ENCODE measurements at places on chromosomes 16 and 17. TPM values are rescaled to one million over a fixed set of nuclear protein-coding genes. Genes with fewer than 3 reads are reported as not detected.

The TBC1D3 gene
- not detected for total RNA-seq

- H3K27ac ChIP-seq = no peak overlapping the region
- H3K4me3 ChIP-seq = no peak overlapping the region
- H3K36me3 ChIP-seq = no peaks in the 10 kb centered on the region
- H3K27me3 ChIP-seq = no peaks in the 10 kb centered on the region
- H3K4me1 ChIP-seq = peaks cover 4% of the 10 kb centered on the region
Observed at GRCh38 chr17:15490634-15491261, 23.3 kb upstream of the CDRT4 start.

DNA sequence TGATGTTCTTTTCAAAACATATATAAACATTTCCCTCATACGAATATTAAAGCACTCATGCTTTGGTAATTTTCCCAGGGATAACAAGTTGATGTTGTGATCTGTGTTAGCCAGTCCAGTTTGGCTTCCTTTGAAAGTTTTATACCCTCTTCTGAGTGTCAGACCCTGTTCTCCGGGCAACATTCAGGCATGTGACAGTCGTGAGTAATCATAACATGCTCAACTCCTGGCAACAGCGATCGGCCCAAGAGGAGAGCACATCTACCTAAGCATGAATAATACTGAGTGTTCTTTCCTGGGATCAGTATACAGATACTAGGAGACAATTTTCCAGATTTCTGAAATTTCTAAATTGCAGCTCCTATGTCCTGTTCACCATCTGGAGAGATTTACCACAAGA lies 1086.4 kb downstream of the CDH8 start:
- H3K4me3 ChIP-seq = no peak overlapping the region
- no peak for DNase-seq

The NUFIP2 gene
- total RNA-seq = 49.5 TPM

The KRT31 gene
- not detected for total RNA-seq

DNA sequence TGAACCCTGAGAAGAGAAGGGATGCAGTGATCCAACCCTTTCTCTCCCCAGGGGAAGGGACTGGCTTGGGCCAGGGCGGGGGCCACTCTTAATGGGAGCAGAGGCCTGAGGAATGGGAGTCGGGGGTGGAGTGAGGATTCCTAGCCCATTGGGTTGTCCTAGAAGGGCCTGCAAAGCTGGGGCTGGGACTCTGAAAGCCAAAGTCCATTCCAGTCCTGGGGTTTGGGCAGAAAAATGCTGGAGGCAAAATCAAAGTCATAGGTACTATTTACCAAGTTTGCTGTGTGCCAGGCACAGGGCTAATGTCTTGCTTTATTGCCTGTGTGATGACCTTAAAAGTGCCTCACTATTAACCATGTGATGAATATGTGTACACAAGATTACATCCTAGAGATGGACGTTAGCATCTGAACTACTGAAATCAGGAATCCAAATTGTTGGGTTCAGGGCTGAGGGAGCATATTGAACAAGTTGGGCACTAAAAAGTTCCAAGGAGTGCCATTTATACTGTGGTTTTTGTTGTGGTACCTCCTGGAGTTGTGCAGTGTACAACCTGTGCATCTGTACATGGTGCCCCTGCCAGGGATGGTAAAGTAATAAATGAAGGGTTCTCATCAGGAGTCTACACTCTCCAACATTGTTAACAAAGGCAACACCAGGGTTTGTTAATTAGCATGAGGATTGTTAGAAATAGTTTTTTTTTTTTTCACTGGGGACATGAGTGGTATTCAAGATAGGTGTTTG lies 84.4 kb upstream of the NKD1 start:
- no peak overlapping the region for H3K4me3 ChIP-seq
- DNase-seq = no peak
- peaks cover 15% of the 10 kb centered on the region for H3K27me3 ChIP-seq
- peaks cover 5% of the 10 kb centered on the region for H3K4me1 ChIP-seq

GRCh38 chr16:57519796-57520360 lies 16.5 kb downstream of the CCDC102A start:
- H3K4me3 ChIP-seq = no peak overlapping the region
- no peaks in the 10 kb centered on the region for H3K27me3 ChIP-seq
- DNase-seq = peak; percentile 90
- peaks cover 4% of the 10 kb centered on the region for H3K4me1 ChIP-seq
- peak overlapping the region; percentile 47 for H3K27ac ChIP-seq

DNA sequence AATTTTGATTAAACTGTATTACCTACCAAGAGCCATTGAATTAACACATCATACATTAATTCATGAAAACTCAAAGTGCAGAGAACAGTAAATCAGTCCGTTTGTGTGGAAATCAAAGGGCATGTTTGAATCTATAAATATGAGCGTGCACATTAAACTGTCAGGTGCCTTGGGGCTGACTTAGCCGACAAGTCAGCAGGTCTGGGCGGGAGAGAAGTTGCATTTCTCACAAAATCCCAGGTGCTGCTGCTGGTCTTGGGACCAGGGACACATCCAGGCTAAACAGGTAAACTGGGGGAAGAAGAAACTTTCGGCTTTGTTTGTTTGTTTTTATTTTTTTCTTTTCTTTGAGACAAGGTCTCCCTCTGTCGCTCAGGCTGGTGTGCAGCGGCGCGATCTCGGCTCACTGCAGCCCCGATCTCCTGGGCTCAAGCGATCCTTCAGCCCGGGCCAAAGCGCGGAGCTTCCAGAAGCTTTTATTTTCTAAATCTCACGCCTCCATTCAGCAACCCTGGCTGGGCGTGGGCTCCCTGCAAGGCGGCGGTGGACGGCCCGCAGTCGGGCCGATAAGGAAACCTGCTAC lies 213.9 kb downstream of the MRTFB start:
- no peaks in the 10 kb centered on the region for H3K27me3 ChIP-seq
- no peaks in the 10 kb centered on the region for H3K36me3 ChIP-seq
- peak overlapping the region; percentile 77 for H3K4me3 ChIP-seq

The TEN1 gene
- 11.7 TPM for total RNA-seq

- no peak for DNase-seq
- H3K36me3 ChIP-seq = no peaks in the 10 kb centered on the region
- no peaks in the 10 kb centered on the region for H3K4me1 ChIP-seq
- H3K27me3 ChIP-seq = no peaks in the 10 kb centered on the region
- no peak overlapping the region for H3K27ac ChIP-seq
- H3K4me3 ChIP-seq = no peak overlapping the region
Observed at GRCh38 chr17:77312786-77313599, 172.2 kb downstream of the SEC14L1 start.

DNA sequence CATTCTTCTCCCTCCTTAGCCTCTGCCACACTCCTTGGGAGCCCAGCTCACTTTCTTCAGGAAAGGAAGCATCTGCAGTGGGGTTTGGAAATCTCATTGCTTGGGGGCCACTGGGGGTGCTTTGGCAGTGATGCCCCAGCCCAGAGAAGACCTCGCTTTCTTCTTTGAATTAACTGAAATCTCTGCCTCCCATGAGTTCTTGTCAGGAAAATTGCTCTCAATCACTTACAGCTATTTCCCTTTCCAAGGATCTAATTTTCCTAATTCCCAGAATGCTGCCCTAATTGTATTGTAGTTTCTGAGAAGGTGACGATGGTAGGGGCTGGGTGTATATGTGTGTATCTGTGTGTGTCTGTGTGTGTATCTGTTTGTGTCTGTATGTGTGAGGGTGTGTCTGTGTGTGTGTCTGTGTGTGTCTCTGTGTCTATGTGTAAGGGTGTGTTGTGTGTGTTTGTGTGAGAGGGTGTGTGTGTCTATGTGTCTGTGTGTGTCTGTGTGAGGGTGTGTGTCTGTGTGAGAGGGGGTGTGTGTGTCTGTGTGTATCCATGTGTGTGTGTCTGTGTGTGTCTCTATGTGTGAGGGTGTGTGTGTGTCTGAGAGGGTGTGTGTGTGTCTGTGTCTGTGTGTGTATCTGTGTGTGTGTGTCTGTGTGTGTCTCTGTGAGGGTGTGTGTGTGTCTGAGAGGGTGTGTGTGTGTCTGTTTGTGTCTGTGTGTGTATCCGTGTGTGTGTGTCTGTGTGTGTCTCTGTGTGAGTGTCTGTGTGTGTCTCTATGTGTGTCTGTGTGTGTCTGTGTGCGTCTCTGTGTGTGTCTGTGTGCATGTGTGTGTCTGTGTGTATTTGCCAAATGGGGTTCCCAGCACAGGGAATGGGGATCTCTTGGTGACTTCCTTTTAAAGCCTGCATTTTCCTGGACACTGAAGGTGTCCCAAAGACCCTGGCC lies 83.5 kb upstream of the DNAJA2 start:
- H3K27me3 ChIP-seq = peaks cover 2% of the 10 kb centered on the region
- no peaks in the 10 kb centered on the region for H3K36me3 ChIP-seq
- no peak overlapping the region for H3K4me3 ChIP-seq
- DNase-seq = no peak
- H3K27ac ChIP-seq = no peak overlapping the region
- no peaks in the 10 kb centered on the region for H3K4me1 ChIP-seq

- H3K36me3 ChIP-seq = no peaks in the 10 kb centered on the region
- no peak for DNase-seq
- no peak overlapping the region for H3K4me3 ChIP-seq
- H3K4me1 ChIP-seq = no peaks in the 10 kb centered on the region
- no peak overlapping the region for H3K27ac ChIP-seq
Observed at GRCh38 chr17:82674656-82675475, 23.6 kb downstream of the RAB40B start.

DNA sequence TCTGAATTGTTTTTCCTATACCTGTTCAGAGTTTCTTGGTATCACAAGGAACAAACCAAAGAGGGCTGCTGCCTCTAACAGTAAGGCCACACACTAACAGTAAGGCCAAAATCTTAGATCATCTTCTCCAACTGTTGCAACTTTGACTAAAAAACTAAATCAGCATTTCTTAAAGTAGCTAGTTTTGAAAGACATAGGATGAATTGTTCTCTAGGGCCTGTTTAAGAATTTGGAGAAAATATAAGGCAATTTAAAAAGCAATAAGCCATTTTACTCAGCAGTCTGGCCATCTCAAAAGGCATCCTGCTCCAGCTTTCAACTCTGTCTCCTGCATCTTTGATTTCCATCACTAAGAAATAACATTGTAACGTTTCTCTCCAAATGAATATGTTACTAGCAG lies 105.0 kb upstream of the MON1B start:
- H3K27me3 ChIP-seq = no peaks in the 10 kb centered on the region
- no peak for DNase-seq
- H3K4me3 ChIP-seq = no peak overlapping the region

DNA sequence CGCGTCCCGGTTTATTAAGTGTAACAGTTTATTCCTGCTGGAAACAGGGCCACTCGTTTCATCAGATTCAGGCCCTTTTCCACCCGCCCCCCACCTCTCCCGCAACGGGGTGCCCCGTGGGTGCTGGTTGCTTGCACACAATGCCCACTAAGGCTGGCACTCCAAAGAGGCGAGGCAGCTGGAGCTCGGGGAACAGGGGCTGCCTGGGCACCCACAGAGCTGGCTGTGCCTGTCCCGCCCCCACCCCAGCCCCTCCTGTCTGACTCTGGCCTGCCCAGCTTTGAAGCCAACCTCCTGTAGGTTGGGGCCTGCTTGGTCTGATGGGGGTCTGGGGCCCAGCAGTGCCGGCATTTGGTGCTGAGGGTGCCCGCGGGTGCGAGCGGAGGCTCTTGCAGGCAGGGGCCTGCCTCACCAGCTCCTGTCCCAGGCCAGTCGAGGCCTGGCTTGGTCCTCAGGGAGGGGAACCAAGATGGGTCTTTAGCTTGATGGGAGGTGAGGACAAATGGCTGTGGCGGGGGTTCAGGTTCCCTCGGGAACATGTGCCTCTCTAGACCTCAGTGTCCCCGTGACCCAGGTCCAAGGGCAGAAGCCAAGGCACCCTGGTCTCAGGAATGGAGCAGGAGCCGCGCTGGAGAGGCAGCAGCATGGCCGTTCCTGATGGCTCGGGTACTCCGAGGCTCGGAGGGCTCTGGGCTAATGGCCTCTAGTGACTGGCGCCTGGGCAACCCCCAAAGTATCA lies 20.1 kb downstream of the MYBBP1A start:
- no peak overlapping the region for H3K27ac ChIP-seq
- peaks cover 3% of the 10 kb centered on the region for H3K36me3 ChIP-seq
- DNase-seq = no peak
- H3K27me3 ChIP-seq = peaks cover 1% of the 10 kb centered on the region

DNA sequence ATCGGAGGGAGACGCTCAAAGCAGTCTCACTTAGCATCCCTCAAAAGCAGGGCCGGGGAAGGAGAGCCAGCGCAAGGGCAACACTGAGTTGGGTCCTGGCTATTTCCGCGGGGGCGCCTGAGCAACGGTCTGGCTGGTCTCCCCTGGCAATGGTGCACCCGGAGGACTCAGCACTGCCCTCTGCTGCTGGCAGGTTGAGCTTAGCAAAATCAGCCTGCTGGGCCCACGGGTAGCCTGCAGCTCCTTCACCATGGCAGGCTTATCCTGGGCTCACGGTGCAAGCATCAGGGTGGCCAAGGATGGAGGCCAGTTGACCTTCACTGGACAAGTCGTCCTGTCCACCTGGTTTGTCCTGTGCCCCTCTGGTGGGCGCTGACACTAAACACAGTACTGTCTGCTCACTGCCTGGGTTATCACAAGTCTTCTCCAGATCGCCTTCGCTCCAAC lies 14.4 kb upstream of the ALDH3A1 start:
- H3K27me3 ChIP-seq = peaks cover 5% of the 10 kb centered on the region
- no peak overlapping the region for H3K27ac ChIP-seq
- H3K4me3 ChIP-seq = no peak overlapping the region
- H3K36me3 ChIP-seq = no peaks in the 10 kb centered on the region
